Metanephros (tissue), 2 donors: ENCODE measurements at places on chromosomes 1 and 21. TPM values are rescaled to one million over a fixed set of nuclear protein-coding genes. Genes with fewer than 3 reads are reported as not detected.

ERICH3 gene
- 0.12 TPM for total RNA-seq

NCDN gene
- 21.7 TPM for total RNA-seq

OR2AK2 gene
- not detected for total RNA-seq

OPTC gene
- not detected for total RNA-seq

C1QC gene
- 40.5 TPM for total RNA-seq

TMPRSS2 gene
- total RNA-seq = 54.8 TPM

C1orf210 gene
- 12.9 TPM for total RNA-seq

ECM1 gene
- total RNA-seq = 5.4 TPM

DDX20 gene
- total RNA-seq = 16.2 TPM

HSD3B1 gene
- total RNA-seq = not detected

LCE2B gene
- total RNA-seq = not detected

ARHGAP29 gene
- total RNA-seq = 83.4 TPM

LPAR3 gene
- 2.0 TPM for total RNA-seq
